ENCODE measurements at places on chromosomes 16 and 17.

GRCh38 chr16:60137891-60138290, 1403.8 kb upstream of the GOT2 start:
- no peak for DNase-seq

DNA sequence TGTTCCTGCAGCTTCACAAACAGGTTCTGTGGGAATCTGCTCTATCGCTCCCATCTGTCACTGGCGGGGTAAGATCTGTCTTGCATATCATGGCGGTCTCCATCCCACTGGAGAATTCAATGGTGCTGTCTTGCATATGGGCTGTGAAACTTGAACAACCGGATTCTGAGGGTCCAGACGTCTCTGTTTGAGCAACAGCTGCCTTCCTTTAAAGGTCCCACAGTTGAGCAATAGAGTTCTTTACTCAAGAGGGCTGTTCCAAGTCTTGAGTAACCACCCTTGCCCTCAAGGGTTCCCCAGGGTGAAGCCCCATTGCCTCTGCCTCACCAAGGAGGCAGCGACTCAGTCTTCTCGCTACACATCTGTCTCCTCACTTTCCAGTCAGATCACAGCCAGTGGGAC, 50.8 kb downstream of the ZFHX3 start:
- no peak for DNase-seq

DNA sequence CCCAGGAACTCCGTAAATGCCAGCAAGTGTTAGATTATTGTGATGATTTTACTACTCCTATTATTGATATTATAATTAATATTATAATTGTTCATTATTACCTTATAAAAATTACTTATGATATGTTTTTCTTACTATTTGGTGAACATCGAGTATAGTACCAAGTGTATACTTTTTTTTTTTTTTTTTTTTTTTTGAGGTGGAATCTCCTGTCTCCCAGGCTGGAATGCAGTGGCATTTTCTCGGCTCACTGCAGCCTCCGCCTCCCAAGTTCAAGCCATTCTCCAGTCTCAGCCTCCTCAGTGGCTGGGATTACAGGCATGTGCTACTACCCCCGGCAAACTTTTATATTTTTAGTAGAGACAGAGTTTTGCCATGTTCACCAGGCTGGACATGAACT, 347.0 kb downstream of the WWOX start:
- no peak for DNase-seq

- no peak for DNase-seq
Measured at GRCh38 chr16:72203401-72203800, 31.4 kb upstream of the PMFBP1 start.

DNA sequence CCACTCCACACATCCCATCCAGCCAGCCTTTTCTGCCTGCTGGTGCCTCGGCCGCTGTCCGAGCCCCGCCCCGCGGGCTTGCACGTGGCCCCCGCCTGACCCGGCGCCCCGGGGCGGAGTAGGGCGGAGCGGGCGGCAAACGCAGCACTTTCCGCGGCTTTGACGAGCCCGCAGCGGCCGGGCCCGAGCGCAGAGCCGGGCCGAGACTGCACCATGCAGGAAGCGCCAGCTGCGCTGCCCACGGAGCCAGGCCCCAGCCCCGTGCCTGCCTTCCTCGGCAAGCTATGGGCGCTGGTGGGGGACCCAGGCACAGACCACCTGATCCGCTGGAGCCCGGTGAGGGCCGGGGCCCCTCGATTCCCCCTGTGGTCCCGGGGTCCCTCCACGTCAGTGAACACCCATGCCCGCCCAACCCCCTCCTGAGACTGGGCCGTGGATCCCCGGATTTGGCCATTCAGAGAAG, at the start of gene HSF4:
TSS of gene HSF4 (plus strand) at position 147 of the 463 bp plus-strand sequence. CDS start at position 214, 67 bp downstream.
- DNase-seq: no peak

GRCh38 chr17:48510761-48511604, 19.8 kb downstream of the HOXB1 start:
- no peak for DNase-seq

DNA sequence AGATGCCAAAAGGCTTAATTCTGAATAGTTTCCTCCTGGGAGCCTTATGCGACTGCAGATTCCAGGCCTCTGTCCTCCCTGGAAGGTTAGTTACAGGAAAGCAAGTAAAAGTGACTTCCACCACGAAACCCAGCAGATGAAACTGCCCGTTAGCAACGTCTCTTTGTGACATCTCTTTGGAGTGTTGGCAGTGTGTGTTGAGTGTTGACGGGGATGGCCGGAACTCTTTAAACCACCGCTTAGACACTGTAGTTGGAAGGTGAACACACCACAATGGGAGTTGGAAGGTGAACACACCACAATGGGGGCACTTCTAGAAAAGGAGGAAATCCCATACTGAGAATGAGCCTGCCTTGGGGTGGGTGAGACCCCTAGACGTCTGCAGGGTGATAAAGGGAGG, 858 bp downstream of the SKAP1 start:
- peak; percentile 31 for DNase-seq

DNA sequence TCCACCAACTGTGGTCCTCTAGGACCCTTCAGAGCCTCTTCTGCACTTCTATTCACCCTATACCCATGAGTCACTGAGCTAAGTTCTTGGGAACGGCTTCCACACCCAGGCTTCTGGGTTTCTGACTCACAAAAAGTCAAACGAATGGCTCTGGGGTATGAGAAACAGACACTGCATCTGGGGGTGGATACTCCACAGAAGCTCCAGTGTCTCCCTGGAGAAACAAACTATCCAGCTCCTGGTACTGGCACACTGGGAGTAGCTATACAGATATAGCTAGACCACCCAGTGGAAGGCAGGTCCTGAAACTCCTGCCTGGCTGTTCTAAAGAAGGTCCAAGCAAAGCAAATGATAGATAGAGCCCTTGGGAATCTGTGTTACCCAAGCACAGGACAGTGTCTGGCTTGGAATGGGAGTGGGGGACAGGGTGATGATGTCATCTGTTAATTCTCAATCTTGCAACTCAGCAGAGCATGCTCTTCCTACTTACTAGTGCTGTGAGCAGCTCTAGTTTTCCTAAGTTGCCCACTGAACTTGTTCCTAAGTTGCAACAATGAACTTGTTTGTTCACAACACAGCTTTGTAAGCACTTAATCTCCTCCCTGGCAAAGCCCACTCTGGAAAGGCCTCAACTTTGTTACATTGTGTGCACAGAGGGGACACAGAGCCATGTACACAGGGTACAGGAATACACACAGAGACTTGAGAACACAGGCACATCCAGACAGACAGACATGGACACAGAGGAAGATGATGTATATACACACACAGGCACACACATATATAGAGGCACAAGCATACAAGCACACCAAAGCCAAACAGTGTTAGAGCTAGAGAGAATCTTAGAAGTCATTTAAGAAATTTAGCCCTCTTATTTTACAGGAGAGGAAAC, 6.7 kb downstream of the MMP28 start:
- no peak for DNase-seq

GRCh38 chr16:29807426-29808218, 1.3 kb downstream of the MAZ start:
- peak; percentile 89 for DNase-seq

DNA sequence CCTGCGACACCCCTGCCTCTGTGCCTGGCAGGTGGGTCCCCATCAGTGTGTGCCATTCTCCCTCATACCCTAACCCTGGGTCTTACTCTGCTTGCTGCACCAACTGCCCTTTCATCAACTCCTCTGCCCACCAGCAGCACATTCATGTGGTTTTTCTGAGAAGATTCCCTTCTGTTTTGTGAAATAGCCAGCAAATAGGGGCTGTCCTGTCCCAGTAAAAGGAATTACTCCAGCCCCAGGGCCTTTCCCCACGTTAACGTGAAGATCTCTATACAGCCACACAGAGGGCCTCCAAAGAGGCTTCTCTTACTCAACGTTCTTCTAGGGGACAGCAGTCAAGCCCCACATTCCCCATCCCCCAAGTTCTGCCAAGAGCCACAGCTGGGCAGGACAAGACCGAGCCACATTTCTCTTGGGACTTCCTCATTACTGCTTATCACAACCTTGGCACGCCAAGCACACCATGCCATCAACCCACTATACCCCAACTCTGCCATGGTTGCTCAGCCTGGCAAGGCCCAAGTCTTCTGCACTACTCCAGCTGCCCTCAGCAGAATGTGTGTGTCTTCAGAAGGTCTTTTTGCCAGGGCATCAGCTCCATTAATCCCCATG, 18.7 kb upstream of the CCL2 start:
- no peak for DNase-seq

DNA sequence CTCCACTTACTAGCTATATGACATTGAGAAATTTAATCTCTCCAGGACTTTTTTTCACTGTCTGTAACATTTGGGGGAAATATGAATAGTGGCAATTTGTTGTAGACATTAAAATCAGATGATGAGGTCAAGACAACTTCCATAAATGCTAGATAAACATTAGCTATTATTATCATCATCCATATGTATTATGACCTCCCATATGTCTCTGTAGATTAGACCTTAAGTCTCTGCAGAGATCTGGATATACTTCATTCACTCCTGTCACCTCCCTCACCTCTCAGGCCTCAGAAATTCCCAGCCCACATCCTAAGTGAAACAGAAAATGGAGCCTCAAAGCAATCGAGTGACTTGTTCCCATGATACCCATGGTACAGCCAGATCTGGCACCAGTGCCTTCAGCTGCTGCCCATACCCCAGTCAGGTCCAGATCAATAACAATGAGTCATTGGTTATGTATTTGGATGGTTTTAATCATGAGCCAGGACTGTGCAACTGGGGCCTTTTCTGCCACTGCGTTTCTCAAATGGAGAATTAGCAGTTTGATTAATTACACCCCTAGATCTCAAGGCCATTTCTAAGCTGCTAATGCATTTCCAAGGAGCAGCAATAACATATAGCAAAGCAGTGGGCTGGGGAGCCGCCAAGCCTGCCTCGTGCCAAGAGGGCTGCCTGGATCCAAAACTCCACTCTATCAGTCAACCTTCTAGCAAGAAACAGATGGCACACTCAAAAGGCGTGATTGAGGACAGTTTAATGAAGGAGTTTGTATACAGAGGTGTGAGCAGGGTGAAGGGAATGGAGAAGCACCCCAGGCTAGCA, 2.6 kb upstream of the FDXR start:
- no peak for DNase-seq

DNA sequence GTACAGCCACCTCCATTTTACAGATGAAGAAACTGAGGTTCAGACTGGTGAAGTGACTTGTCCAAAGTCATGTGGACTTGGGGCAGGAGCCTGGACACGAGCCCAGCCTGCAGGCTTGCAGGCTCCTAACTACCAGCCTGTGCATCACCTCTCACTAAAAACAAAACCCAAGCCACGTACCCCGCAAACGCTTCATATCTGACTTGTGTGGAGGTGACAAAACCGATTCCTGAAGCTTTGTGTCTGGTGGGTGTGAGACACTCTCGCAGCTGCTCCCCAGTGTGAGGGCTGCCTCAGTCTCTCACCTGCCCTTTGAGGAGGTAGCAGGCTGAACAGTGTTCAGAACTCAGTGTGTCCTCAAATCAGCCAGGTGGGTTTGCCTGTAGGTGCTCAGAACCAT, 8.4 kb downstream of the HNF1B start:
- DNase-seq: no peak

GRCh38 chr16:5668553-5668952, 571.0 kb upstream of the EEF2KMT start:
- DNase-seq: no peak

GRCh38 chr17:75832652-75833400, 11.4 kb downstream of the UNC13D start:
- no peak for DNase-seq

GRCh38 chr16:4315186-4316107, at the start of gene GLIS2:
Gene GLIS2, plus strand, starts transcription at chr16:4316067. Its CDS starts 16,214 bp downstream, at chr16:4332281.
- DNase-seq: no peak

- DNase-seq: no peak
Measured at GRCh38 chr17:12554251-12554650, 111.4 kb upstream of the MYOCD start.

Measured in activated CD8-positive, alpha-beta memory T cell treated with anti-CD3 and anti-CD28 coated beads, Interleukin-2, amount 50 U/mL, for 4 hours (primary cell).